Activated naive CD8-positive, alpha-beta T cell treated with anti-CD3 and anti-CD28 coated beads for 36 hours (primary cell): ENCODE measurements at places on chromosomes 5 and 9. TPM values are rescaled to one million over a fixed set of nuclear protein-coding genes. Genes with fewer than 3 reads are reported as not detected.

Gene C9orf50
- not detected for total RNA-seq

Gene SH3GL2
- not detected for total RNA-seq

Gene P4HA2
- 8.7 TPM for total RNA-seq

Gene ISL1
- total RNA-seq = not detected

Gene BRD9
- 51.6 TPM for total RNA-seq

Gene NR5A1
- not detected for total RNA-seq

Gene IFNK
- not detected for total RNA-seq

Gene SPACA9
- 2.7 TPM for total RNA-seq

Gene SURF6
- total RNA-seq = 31.8 TPM

Gene ADAMTS16
- not detected for total RNA-seq

Gene AJM1
- 3.1 TPM for total RNA-seq

Gene SEMA6A
- not detected for total RNA-seq

Gene PCDHA12
- not detected for total RNA-seq

Gene HSPA9
- total RNA-seq = 578 TPM

Gene NRARP
- 5.0 TPM for total RNA-seq

Gene ACOT12
- total RNA-seq = not detected

Gene ZNF608
- 0.12 TPM for total RNA-seq

Gene DRD1
- not detected for total RNA-seq

Gene CD180
- not detected for total RNA-seq

Gene LRRC19
- not detected for total RNA-seq

Gene TSSK1B
- total RNA-seq = not detected
